ENCODE measurements at places on chromosomes 4 and X. TPM values are rescaled to one million over a fixed set of nuclear protein-coding genes. Genes with fewer than 3 reads are reported as not detected.

- DNase-seq, result no peak
These were observed 290.2 kb downstream of the CAMK2D start for GRCh38 chr4:113471146-113471860.

- DNase-seq, result no peak
These were observed 13.2 kb upstream of the COX7B2 start for GRCh38 chr4:46922205-46922604.

GRCh38 chrX:55486736-55487135, 2.9 kb downstream of the USP51 start:
- no peak for DNase-seq

- no peak for DNase-seq
These were observed 80.9 kb upstream of the MSANTD1 start for GRCh38 chr4:3168029-3168428.

GRCh38 chrX:68988865-68989264, 160.0 kb downstream of the EFNB1 start:
- DNase-seq, result no peak

DNA sequence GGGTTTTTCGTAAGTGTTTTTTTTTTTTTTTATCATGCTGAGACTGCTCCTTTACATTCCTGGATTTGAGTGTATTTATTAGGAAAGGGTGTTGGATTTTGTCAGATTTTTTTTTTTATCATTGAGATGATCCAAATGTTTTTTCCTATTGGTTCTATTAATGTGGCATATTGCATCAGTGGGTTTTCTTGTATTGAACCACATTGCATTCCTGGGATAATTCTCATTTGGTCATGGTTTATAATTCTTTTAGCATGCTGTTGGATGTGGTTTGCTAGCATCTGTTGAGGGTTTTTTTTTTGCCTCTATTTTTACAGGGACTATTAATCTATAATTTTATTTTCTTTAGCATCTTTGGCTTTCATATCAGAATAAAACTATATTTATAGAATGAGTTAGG, 28.8 kb downstream of the COL4A5 start:
- no peak for DNase-seq

- no peak for DNase-seq
These were observed 69.0 kb downstream of the DMD start for GRCh38 chrX:33142331-33142730.

DNA sequence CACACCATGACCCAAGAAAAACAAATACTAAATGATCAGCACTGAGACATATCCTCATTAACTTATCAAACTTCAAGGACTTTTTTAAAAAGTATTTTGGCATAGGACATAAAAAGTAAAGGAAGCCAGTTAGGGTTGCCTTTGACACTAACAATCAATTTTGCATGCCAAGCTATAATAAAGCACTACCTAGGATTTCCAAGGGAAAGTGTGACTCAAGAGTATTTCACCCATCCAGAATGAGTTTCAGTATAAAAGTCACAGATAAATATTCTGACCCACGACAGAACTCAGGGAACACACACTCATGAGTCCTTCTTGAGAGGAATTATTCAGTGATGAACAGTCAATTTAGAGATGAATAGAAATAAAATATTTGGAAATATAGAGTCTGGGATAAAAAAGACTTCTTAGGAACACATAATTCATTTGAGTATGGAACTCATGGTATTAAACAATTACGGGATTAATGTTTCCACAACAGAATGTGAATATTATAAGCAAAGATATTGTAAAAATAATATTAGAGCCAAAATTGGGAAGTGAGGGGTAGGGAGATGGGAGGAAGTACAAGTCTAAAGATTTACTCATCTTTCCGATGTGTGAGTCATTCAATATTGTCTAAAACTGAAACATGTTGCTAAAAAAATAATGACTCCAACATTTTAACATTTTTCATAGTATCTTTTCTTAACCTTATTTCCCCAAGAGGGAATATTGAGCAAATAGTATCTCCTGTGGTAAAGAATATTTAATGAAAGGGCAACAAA, 143.5 kb upstream of the LNX1 start:
- no peak for DNase-seq

- no peak for DNase-seq
These were observed 44.1 kb upstream of the SH3RF1 start for GRCh38 chr4:169314906-169315305.

DNA sequence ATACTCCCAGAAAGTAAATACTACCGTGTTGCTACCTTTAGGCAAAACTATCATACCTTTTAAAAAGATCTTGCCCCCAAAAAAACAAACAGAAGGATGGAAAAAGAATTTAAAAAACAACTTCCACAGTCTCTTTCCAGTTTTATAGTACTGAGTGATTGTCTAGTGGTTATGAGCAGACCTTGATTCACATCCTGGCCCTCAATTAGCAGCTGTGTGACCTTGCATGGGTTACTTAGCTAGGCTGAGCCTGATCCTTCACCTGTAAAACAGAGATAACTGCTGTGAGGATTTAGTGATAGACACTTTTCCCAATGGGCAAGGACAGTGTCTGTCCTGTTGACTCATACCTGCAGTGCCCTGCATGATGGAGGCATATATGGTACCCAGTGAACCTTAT, 49.0 kb downstream of the SMAD1 start:
- DNase-seq, result no peak

DNA sequence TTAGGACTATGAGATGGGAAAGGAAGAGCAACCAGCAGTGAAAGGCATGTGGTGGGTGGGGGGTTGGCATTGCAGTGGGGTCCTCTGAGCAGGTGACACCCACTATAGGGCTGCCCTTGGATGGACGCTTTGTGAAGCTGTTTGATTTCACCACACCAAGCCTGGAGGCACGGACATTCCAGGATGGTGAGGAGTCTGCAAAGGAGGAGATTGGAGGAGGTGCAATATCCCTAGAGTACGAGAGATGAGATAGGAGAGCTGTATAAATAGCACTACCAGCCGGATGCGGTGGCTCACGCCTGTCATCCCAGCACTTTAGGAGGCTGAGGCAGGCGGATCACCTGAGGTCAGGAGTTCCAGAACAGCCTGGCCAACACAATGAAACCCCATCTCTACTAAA, 42.3 kb downstream of the SHOX start:
- DNase-seq, result no peak

GRCh38 chr4:3710451-3711182, 55.6 kb upstream of the ADRA2C start:
- no peak for DNase-seq

DNA sequence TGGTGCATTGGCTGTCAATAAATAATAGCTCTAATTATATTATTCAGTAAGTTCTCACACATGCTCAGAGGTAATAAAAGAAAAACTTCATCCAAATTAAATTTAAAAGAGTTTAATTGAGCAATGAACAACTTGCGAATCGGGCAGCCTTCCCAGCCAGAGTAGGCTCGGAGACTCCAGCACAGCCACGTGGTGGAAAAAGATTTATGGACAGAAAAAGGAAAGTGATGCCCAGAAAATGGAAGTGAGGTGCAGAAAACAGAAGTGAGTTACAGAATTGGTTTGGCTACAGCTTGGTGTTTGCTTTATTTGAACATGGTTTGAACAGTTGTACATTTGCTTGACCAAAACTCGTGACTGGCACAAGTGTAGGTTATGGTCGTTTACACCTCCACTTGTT, 13.6 kb upstream of the BOD1L1 start:
- DNase-seq, result no peak

The TNIP3 gene
- 1.3 TPM for total RNA-seq

The DCK gene
- 33.1 TPM for total RNA-seq

The KLB gene
- not detected for total RNA-seq

The UGT2A1 gene
- not detected for total RNA-seq

The TEC gene
- 3.0 TPM for total RNA-seq

The GPC3 gene
- 0.44 TPM for total RNA-seq

Measured in CD4-positive, CD25-positive, alpha-beta regulatory T cell (primary cell).